NCI-H1436 treated with DMSO at 0.1 percent for 48 hours (cell line): ENCODE measurements at places on chromosomes 7 and 10.

- DNase-seq: no peak
Measured at GRCh38 chr10:68784476-68784875, 42.9 kb upstream of the STOX1 start.

DNA sequence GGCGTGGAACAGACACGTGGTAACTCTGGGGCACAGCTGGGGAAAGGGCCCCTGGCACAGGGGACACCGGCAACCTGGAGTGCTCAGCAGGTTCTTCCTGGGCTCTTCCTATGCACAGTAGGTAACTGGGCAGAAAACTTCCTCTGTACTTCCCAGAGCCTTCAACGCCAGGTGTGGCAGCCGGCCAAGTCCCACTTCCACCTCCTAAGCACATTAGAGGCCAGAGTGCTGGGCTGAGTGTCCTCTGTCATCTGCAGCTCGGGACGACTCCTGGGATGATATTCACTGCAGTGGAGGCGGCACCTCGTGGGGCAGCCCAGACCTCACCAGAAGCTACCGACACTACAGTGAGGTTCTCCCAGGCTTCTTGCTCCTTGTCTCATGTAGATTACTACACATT, 114.5 kb downstream of the LARP4B start:
- no peak for DNase-seq

DNA sequence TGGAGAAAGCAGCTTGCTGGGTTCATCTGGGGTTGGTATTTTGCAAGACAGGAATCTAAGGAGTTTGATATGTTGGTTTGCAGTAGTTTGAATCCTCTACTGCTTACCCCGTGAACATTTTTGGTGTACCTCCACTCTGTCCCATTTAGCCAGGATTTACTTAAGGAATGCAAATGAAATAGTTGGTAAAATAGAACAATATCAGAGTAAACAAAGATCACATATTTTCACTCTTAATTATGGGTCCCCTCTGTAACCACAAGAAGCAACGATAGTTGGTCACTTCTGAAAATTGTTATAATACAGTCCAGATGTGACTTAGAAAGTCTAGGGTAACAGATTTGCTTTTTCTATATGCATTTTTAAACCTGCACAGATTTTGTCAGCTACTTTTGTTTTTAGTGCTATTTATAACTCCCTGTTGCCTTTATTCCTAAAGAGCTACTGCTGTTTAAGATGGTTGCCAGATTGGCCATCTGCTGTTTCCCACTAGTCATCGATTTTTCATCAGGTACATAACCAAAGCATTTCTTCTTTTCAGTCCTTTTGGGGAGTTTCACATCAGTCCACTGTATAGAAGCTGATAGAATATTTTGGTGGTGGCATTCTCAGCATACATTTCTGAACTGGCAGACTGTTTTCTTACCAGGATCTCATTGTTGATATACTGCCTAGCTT, 37.6 kb downstream of the MAPK8 start:
- no peak for DNase-seq

GRCh38 chr10:103054621-103055020, 136.5 kb downstream of the CNNM2 start:
- DNase-seq: no peak

GRCh38 chr10:13971601-13972475, 358.9 kb downstream of the FRMD4A start:
- DNase-seq: no peak

DNA sequence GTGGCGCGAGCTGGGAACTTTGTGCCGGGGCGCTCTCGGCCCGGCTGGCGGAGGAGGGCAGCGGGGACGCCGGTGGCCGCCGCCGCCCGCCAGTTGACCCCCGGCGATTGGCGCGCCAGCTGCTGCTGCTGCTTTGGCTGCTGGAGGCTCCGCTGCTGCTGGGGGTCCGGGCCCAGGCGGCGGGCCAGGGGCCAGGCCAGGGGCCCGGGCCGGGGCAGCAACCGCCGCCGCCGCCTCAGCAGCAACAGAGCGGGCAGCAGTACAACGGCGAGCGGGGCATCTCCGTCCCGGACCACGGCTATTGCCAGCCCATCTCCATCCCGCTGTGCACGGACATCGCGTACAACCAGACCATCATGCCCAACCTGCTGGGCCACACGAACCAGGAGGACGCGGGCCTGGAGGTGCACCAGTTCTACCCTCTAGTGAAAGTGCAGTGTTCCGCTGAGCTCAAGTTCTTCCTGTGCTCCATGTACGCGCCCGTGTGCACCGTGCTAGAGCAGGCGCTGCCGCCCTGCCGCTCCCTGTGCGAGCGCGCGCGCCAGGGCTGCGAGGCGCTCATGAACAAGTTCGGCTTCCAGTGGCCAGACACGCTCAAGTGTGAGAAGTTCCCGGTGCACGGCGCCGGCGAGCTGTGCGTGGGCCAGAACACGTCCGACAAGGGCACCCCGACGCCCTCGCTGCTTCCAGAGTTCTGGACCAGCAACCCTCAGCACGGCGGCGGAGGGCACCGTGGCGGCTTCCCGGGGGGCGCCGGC, 870 bp downstream of the FZD1 start:
- DNase-seq: no peak

DNA sequence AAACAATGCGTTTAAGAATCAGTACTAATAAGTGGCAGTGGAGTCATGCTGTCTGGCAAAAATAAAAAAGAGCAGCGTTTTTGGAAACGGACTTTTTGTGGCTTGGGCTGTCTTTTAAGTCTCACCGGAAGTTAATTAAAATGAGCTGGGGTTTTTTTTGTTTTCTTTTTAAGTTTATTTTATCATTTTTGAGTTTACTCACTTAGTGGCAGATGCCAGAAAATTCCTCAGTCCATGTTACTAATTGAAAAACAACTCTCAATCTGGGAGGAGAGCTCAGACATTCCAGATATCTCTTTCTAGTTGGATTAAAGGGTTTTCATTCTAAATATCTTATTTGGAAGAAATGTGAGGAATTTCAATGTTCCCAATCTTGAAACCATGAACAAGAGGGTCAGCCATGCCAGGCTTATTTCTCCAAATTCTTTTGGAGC, 133.8 kb upstream of the AGR3 start:
- no peak for DNase-seq

GRCh38 chr10:3178042-3178441, 5.5 kb upstream of the PITRM1 start:
- DNase-seq: no peak

- peak; percentile 15 for DNase-seq
Measured at GRCh38 chr7:4190010-4190981, 491.8 kb upstream of the FOXK1 start.

DNA sequence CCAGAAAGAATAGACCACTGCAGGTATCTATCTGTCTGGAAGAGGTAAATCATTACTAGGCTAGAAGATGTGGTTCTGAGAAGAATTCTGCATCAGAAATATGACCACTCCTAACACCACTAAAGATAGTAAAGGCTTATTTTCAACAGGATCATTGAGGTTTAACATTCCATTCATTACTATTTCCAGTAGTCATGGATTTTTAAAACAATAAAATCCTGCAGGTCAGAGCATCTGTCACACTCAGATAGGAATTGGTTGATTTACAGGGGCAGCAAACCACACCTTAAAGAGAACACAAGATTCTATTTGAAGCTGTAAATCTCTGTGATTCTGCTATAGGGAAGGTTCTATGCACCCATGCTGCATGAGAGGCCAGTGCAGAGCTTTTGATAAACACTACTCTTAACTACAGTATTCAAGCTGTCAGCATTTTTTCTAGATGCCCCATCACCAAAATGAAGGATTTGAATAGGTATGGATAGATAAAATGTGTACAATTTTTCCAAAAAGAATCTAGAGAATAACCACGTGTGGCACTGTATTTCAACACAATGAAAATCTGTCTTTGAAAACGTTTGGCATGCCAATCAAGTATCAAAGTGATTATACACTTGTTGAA, 14.6 kb downstream of the LRRC17 start:
- no peak for DNase-seq

GRCh38 chr7:39272111-39272510, 294.1 kb upstream of the YAE1 start:
- DNase-seq: no peak

DNA sequence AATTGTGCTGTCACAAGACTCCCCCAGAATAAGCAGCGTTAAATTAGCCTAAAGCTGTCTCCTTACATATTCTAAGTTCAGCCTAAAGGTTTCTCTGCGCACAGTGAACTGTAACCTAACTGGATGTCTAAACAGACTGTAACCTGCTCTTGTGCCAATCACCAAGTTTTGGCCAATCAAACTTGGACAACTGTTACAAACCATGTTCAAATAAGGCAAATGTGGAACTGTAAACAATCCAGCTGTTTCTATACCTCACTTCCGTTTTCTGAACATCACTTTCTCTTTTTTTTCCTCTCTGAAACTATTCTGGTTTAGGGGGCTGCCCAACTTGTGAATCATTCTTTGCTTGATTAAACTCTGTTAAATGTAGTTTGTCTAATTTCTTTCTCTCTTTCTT, 252.2 kb upstream of the HABP2 start:
- DNase-seq: no peak

GRCh38 chr10:98878418-98878817, 357.2 kb downstream of the HPSE2 start:
- DNase-seq: no peak
